NCI-H146 (cell line): ENCODE measurements at places on chromosomes 12 and 14.

GRCh38 chr14:58428118-58428683, 682 bp downstream of the KIAA0586 start:
- peak; percentile 22 for DNase-seq

GRCh38 chr12:9214534-9214933, 6.3 kb upstream of the PZP start:
- DNase-seq = no peak

DNA sequence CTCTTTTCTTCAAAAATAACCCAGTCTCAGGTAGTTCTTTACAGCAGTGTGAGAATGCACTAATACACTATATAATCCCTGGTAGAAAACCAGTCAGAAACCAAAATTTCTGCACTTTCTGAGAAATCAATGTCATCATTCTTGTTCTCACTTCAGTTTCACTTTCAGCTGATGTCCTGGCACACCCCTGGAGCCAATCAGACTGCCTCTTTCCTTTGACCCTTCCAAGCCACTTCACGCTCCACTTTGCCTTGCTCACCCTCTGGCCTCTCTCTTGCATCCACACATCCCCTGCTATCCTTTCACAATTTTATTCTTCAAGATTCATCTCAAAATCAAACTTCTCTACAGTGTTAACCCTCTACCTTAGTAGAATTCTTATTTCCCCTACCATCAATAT, 181.1 kb downstream of the ASCL1 start:
- no peak for DNase-seq

DNA sequence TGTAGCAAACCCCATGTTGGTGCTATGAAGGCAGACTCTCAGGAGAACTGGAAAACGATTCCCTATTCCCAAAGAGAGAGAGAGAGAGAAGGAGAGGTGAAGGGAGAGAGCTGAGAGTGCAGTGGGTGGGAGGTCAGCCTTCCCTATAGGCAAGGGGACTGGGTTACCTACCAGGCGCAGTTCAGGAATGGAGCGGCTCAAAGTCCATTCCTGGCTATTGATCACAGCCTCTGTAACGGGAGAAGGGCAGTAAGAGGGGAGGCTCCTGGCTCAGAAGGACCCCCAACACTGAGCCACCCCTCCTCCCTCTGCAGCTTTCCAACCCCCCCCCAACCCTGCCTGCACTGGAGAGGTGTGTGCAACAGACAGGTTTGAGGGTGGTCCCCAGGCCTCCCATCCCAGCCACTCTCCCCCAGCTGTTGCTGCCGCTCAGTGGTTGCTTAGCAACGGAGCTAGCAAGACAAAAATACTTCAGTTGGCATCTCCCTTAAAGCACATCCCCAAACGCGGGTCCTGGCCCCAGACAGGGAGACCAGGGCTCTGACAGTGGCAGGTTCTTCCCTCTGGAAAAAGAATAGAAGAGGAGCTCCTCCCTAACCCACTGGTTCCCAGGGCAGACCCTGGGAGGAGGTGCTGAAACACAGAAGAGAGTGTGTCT, 3.2 kb downstream of the AGAP2 start:
- no peak for DNase-seq

DNA sequence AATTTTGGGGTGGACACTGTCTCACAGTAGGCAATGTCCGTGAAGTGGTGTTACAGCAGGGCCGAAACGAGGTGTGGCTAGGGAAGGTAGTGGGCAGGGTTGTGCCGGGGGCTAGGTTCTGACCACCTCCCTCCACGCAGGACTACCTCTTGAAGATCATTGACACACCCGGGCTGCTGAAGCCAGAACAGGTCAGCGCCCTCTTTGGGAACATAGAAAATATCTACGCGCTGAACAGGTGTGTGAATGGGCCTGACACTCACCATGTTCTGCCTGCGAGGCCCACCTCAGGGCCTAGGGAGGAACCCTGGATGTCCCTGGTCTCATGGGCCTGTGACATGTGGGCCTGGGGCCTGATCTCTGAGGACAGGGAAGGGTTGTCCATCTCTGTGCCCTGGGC, 24.6 kb downstream of the PLEKHG3 start:
- no peak for DNase-seq

GRCh38 chr12:81944886-81945285, 185.7 kb upstream of the PPFIA2 start:
- no peak for DNase-seq

DNA sequence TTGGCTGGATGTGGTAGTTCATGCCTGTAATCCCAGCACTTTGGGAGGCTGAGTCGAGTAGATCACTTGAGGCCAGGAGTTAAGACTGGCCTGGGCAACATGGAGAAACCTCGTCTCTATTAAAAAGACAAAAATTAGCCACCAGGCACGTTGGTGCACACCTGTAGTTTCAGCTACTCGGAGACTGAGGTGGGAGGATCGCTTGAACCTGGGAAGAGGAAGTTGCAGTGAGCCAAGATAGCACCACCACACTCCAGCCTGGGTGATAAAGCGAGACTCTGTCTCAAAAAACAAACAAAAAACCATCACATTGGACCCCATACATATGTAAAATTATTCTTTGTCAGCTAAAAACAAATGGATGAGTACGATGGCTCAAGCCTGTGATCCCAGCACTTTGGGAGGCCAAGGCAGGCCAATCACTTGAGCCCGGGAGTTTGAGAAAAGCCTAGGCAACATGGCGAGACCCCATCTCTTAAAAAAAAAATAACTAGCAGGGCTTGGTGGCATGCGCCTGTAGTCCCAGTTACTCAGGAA, 43.9 kb downstream of the LIMA1 start:
- no peak for DNase-seq

DNA sequence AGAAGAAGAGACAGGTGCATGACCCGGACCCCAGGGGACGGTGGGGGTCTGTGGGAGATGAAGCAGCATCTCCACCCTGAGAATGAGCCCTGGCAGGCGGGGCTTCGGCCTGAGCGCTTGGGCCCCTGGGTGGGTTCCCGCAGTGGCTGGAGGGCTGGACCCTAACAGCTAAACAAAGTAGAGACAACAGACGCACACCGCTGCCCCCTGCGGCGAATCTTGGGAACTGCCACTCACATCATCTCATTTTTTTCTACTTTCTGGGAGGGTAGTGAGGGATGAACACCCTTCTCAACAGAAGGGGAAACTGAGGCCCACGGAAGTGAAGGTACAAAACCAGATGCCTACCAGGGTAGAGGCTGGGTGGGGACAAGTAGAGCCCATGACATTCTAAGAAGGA, 104.7 kb downstream of the RFLNA start:
- no peak for DNase-seq

- DNase-seq = no peak
Observed at GRCh38 chr12:9868311-9868801, 798 bp downstream of the CLEC2B start.

DNA sequence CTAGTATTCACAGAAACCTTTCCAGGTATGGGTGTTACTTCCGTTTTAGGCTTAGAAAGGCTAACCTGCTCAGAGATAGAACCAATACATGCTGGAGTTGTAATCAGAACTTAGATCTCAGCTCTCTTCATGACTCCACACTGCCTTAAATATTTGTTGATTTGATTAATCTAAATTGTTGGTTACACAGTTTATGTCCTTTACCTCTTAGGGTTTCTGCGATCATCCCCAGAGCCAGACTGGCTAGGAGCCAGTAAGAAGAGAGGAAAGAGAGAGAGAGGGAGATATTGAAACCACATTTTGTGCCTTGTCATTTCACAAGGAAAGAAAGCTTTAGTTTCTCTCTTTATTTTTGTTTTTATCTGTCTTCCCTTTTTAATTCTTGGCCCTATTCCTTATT, 16.8 kb upstream of the MGP start:
- no peak for DNase-seq

DNA sequence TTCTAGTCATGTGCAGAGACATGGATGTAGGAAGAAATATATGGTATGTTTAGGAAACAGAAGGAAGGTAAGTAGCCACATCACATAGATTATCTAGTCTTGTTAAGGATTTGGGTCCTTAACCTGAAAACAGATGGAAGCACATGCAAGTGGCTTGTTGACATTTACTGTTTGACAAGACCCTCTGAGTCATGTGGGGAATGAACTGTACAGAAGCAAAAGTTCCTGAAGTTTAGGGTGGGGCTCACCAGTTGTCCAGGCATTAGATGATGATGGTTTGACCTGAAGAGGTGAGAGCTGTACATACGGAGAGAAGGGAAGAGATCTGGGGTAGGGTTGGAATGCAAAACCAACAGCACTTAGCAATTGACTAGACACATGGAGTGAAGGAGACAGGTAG, 281.1 kb upstream of the GRIP1 start:
- no peak for DNase-seq
